ENCODE measurements at places on chromosomes 1 and 21.

DNA sequence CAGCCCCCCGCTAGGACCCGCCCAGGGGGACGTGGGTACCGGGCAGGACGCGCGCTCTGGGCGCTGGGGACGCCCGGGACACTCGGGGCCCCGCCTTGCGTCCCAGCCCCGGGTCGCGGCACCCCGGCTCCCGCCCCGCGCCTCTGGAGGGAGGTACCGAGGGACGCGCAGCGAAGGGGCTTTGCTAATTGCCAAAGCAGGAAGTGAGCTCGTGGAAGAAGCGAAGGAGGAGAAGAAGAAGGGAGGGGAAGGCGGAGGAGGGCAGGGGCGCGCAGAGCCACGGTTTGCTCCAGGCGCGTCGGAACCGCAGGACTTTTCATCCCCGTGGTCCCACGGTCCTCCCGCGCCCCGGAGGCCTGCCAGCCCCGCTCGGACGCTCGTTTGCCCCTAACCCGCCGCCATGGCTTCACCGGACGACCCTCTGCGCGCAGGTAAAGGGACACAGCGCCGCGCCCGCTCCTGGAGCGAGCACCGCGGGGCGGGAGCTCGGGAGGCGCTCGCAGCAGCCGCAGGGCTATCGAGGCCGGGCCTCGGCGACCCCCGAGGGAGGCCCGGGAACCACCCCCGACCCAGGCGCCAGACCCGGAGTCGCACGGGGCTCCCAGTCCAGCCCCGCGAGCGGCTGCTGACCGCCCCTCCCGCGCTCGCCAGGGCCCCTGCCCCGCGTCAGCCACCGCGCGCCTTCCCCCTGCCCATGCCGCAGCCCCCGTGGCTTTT lies 1.3 kb downstream of the EDARADD start:
- DNase-seq, result peak; percentile 24

GRCh38 chr1:93591676-93592550 lies 89.7 kb downstream of the BCAR3 start:
- no peak for DNase-seq

- no peak for DNase-seq
Observed at GRCh38 chr1:241470361-241470760, 49.2 kb downstream of the FH start.

DNA sequence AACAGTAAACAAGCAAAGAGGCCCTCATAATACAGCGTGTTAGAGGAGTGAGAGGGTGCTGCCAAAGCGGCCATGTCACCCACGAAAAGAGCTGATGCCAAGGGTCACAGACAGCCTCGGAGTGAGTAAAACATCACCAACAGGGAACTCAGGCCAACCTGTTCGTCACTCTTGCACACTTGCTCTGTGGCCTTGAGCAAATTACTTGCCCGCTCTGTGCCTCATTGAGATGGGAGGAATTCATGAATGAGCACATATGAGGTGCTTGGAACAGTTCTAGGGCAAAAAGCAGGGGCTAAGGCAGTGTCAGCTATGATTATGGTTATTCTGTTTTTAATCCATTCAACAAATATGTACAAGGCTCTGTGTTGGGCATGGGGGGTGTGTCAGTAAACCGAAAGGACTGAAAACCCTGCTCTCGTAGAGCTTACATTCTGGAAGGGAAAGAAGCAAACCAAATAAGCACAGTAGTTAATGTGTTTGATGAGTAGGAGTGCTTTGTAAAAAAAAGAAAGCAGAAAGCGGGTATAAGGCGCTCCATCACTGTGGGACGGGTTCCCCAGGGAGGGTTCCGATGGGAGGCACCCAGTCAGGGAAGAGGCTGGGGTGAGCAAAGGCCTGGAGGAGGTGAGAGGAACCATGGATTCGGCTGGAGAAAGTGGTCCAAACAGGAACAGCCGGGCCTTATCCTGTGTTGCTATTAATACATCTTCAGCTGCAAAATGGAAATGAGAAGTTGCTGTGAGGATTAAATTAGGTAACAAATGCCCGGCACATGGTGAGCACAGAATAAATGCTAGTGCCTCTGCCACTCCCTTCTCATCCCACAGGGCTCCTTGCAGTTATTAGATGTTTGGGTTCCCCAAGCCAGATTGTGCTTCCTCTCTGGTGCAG lies 39.5 kb upstream of the RD3 start:
- DNase-seq, result no peak

GRCh38 chr1:44030605-44031251 lies 534 bp downstream of the SLC6A9 start:
- DNase-seq, result peak; percentile 29

- no peak for DNase-seq
Observed at GRCh38 chr1:45928486-45929205, 125.2 kb downstream of the MAST2 start.

DNA sequence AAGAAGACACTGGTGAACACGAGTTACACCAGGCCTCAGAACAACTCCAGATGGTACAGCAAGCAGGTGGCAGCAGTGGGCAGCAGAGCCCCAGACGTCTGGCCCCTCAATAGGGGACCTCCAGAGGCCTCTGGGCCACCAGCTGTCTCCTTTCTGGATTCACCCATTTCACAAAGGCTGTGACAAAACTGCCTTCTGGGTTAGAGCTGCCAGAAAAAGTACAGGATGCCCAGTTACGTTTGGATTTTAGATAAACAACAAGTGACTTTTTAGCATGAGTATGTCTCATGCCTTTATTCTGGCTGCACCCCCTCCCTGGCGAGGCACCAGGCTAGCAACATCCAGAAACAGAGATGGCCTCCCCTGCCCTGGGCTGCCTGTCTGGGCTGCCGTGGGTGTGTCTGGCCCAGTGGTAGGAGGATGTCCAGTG lies 30.1 kb downstream of the ITPKB start:
- no peak for DNase-seq

GRCh38 chr21:21232320-21232719 lies 234.1 kb downstream of the NCAM2 start:
- no peak for DNase-seq

- DNase-seq, result no peak
Observed at GRCh38 chr1:4045397-4046010, 145.4 kb upstream of the C1orf174 start.

DNA sequence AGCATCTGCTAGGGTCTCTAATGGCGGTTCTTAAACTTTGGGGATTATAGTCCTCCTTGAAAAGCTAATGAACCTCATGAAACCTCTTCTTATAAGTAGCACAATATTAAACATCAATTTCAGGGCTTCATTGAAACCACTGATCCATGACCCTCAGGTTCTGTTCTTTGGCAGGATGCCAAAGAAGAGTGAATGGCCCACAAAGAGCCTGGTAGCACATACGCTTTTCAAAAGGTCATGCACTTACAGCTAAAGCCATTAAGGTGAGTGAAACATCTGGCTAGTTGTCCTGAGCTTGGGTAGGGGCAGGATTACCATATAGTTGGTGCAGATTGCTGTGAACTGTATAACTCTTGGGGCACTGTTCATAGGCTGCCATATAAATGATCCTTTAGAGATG lies 42.3 kb downstream of the MDM4 start:
- no peak for DNase-seq

GRCh38 chr1:228272331-228272791 lies 64.5 kb downstream of the OBSCN start:
- no peak for DNase-seq

DNA sequence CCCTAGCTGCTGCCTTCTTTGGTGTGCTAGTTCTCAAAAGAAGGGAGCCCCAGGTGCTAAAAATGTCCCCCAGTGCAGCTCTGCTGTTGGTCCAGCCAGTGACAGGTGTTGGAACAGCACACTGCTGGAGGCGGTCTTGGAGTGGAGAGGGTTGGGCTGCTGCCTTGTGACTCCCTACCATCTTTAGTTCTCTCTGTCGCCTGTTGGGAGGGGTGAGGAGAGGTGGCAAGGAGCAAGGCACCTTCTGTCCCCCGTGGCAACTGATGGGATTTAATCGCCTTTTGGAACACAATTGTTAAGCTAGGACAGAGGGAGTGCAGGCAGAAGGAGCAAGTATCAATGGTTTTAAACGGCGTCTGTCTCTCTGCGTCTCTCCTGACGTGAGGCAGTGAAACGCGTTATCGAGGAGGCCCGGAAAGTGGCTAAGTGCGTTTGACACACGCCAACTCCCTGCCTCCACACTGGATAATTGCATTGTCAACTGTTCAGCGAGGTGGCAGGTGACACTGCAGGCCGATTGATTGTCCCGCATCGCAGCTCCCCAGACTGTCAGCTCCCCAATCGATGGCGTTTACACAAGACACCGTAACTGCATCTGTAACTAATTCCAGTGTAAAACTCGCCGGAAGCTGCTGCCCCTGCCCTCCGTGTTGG lies 34.0 kb downstream of the TMEM53 start:
- DNase-seq, result no peak

GRCh38 chr1:228999446-229000170 lies 264.3 kb downstream of the RHOU start:
- no peak for DNase-seq

- DNase-seq, result no peak
Observed at GRCh38 chr1:66848193-66848592, 47.1 kb upstream of the INSL5 start.

- no peak for DNase-seq
Observed at GRCh38 chr1:89675677-89676076, 42.8 kb downstream of the LRRC8C start.

DNA sequence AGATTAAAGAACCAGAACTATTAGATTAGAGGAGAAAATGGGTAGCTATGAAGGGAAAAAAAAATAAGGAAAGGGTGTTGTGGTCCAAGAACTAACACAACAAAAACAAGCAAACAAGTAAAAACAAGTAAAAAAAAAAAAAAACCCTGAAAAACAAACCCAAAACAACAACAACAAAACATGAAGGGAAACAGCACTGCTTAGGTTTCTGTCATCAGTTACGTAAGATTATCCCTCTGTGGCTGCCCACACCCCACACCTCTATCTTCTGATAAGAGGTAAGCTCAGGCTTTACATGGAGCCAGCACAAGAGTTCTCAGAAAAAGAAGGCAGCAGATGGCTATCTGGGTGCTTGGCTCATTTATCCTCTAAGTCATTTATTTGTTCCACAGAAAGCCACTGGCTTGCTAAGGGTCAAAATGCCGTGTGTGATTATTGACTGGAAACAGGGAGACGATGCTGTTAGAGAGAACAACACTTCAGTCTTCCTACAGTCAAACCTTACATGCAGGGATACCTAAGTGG lies 57.5 kb downstream of the KIAA0319L start:
- DNase-seq, result no peak

GRCh38 chr1:160774886-160775719 lies 20.9 kb upstream of the LY9 start:
- DNase-seq, result no peak

DNA sequence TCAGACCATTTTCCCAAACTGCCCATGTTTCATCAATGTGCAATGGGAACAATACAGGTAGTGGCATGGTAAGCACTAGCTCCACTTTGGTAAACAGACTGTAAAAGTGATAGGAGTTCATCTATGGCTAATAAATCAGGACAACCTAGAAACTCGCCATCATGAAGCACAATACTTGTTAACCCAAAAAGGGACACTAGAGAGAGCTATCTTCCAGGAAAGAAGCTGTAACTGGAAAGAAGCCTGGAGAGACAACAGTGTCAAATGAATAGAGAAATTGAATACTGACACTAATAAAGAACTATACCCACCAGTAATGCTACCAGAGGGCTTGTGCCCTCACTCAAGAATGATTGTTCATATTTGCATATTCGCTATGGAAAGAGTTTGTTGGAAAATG lies 164.7 kb upstream of the RGS18 start:
- DNase-seq, result no peak

GRCh38 chr1:101745551-101746270 lies 251.0 kb downstream of the OLFM3 start:
- no peak for DNase-seq

DNA sequence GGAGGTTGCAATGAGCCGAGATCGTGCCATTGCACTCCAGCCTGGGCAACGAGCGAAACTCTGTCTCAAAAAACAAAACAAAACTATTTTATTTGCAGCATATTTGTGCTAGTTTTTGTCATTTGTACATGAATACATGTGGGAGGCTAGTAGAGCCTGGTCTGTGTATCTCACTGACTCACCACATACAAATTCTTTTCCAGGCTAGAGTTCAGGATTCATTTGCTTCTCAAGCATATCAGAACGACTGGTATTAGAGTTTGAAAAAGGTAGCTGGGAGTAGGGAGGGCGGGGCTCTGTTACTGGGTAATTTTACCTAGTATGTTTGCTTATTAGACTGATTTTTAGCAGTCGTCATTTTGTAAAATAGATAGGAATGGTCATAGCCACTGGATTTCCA lies 4.5 kb upstream of the TOR3A start:
- no peak for DNase-seq

DNA sequence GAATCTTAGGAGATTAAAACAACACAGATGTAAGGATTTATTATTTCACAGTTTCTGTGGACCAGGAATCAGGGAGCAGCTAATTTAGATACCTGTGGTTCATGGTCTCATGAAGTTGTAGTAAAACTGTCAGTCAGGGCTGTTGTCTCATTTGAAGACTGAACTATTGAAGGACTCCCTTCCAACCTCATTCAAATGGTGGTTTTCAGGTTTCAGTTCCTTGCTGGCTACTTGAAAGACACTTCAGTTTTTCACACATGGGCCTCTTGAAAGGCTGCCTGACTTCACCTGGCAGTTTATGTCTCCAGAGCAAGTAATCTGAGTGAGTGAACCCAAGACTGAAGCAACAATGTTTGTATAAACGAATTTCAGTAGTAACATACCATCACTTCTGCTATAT lies 915.9 kb downstream of the PLA2G4A start:
- DNase-seq, result no peak

- no peak for DNase-seq
Observed at GRCh38 chr1:6515771-6516170, 24.3 kb upstream of the PLEKHG5 start.

GRCh38 chr21:36575306-36575705 lies 95.4 kb upstream of the CLDN14 start:
- no peak for DNase-seq

GRCh38 chr1:204960306-204961125 lies 82.5 kb upstream of the CNTN2 start:
- no peak for DNase-seq

Measured in stimulated activated CD8-positive, alpha-beta memory T cell treated with anti-CD3 and anti-CD28 coated beads, Interleukin-15, amount 100 ng/mL, for 4 hours (primary cell).